Stimulated activated CD8-positive, alpha-beta memory T cell treated with anti-CD3 and anti-CD28 coated beads, Interleukin-7, amount 100 ng/mL, for 4 hours (primary cell): ENCODE measurements at places on chromosomes 1 and 21.
A peak's percentile ranks its signal among the peaks of the same experiment; 100 is the strongest.

- no peak for DNase-seq
Observed at GRCh38 chr1:40649592-40649930, 15.9 kb downstream of the RIMS3 start.

DNA sequence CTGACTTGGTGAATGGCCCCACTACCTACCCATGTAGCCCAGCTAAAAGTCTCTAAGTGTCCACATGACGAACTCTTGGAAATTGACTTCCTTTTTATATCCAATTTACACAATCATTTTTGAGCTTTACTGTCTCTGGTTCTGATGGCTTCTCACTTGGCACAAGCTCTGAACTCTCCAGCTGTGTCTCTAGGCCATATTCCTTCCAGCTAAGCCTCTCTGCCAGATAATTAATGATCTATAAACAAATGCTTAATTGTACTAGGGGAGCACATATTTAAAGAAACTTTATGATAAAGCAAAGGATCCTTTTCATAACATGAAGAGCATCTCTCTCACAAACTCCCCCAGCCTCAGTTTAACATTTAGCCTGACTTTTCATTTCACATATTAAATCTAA, 16.3 kb upstream of the BEND5 start:
- DNase-seq: no peak

- DNase-seq: no peak
Observed at GRCh38 chr1:83110156-83110555, 888.8 kb downstream of the TTLL7 start.

DNA sequence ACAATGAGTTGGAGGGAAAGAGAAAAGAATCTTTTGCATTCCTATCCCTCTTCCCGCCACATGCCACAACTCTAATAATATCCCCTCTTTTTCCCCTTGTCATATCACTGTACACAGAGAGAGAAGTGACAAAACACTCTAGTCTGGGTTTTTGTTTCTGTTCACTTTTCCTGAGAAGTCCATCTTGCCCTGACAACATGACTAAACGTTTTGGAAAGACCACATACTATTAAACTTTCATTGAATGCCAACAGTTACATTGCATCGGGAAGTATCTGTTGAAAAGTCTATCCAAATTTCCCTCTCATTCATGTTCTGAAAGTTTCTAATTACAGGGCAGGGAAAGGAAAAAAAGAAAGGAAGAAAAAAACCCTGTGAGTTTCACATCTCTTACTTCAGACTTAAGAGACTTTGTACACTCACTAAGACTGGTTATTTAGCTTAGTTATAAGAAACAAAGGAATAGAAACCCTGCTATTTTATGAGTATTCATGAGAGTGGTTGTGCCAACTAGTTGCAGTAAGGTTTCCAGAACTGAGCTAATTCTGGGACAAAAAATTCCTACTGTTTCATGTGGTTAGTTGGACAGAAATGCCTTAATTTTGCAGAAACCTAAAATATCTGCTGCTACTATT, 16.9 kb downstream of the PLA2G4A start:
- no peak for DNase-seq

- DNase-seq: no peak
Observed at GRCh38 chr1:67367370-67368045, 59.8 kb downstream of the IL12RB2 start.

- DNase-seq: no peak
Observed at GRCh38 chr1:25046194-25046532, 116.1 kb upstream of the RUNX3 start.

DNA sequence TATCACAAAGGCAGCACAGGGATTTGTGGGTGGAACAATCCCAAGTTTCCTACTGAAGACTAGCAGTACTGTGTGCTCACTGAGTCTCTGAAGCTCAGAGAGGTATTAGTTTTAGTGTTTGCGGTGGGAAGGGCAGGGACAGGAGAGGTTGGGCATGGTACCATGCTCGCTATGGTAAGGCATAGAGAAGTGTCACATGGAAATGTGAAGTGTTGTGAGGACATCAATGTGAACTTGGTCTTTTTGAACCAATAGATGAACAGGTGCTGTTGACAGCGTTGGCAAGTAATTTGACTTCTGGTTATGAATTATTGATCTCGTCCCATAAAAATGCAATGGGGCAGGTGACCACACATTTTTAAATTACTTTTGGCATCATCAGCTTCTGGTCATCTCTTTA, 55.8 kb upstream of the ADAMTS1 start:
- no peak for DNase-seq

DNA sequence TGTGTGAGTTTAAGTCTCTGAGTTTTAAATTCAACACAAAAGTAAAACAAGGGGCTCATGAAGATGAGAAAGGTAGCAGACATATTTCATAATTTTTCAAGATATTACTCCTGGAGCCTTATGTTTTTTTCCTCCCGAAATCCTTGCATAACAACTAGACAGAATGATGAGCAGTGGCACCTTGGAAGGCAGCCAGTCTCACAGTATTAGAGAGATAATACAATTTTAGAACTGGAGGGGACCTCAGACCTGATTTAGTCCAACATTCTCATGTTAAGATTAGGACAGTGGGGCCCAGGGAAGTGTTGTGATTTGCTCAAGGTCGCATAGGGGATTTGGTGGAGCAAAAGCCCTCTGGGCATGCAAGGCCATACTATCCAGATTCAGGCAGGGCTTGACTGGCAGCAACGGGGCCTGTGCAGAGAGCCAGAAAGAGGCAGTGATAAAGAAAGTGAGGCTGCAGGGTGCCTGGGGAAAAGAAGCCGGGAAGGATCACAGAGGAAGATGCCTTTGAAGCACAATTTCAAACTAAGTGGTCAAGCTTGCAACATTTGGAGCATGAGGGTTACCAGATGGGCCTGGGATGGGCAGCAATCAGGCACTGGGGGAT, 31.4 kb upstream of the BCL9 start:
- DNase-seq: no peak

DNA sequence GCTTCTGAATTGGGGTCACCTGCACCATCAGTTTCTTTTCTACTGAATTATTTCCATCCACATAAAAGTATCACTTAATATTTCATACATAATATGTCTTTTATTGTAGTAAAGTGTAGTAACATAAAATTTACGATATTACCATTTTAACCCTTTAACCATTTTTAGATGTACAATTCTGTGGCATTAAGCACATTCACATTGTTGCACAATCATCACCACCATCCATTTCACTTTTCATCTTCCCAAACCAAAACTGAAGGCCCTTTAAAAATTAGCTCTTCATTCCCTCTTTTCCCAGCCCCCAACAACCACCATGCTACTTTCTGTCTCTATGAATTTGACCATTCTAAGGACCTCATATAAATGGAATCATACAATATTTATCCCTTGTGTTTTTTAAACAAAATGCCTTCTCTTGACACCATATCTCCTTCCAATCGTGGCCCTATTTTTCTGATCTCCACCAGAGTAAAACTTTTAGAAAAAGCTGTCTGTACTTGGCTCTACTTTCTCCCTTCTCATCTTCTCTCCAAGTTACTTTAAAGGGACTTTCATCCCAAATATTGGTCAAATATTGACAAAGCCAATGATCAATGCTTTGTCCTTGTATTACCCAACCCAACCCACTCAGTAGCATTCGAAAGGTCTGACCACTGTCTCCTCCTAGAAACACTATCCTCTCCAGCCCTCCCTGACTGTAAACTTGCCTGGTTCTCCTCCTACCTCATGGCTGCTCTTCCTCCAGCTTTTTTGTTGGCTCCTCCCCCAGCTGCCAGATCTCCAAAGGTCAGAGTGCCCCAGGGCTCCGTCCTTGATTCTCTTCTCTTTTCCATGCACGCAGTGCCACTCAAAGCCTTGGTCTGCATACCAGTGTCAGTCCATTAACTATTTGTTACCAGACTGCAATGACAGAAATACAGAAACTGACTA, 44.7 kb downstream of the SLC30A10 start:
- no peak for DNase-seq

DNA sequence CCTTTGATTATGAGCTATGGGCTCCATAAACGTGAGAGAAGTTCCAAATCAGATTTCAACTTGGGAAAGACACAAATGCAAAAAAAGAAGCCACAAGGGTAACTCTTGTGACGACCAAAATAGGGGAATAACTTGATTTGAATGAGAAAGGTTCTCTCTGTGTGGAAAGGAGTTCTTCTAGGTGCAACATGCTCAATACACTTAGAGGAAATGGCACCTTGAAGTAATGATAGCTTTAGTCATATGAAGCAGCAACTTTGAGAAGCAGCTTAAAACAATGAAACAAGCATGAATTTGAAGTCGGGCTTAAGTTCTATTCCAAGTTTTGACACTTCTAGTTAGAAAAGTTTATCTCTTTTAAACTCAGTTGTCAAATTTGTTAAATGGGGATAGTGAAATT, 21.8 kb upstream of the RGS1 start:
- no peak for DNase-seq

DNA sequence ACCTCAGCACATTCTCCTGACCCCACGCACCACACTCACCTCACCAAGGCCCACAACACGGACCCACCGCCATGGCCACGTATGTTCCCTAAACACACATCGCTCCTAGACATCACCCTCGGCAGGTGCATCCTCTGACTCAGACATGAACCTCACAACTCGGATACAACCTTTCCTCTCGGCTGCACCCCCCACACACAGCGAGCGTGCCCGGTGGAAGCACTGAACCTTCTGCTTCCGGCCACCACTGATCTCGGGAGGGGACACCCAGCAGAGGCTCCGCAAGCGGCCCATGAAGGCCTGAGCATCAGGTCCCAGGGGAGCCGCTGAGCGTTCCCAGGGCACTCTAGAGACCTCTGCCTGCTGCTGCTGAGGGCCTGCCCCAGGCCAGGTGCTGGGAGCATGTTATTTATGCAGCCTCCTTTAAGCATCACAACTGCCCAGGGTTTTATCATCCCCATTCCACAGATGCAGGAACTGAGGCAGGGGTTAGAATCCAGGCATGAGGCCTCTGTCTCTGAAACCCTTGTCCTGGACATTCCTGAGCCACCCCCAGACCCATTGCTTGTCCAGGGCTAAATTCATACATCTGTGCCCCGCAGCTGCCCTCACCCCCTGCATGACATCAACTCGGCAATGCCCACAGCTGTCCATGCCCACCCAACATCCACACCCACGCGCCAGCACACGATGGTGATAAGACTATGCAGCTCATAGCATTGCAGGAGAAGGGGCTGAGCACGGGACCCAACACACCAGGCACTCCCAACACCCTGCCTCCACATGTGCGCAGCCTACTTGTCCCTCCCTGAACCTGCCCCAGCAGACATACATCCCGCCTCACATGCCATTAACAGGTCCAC, 27.0 kb downstream of the SDC3 start:
- no peak for DNase-seq

DNA sequence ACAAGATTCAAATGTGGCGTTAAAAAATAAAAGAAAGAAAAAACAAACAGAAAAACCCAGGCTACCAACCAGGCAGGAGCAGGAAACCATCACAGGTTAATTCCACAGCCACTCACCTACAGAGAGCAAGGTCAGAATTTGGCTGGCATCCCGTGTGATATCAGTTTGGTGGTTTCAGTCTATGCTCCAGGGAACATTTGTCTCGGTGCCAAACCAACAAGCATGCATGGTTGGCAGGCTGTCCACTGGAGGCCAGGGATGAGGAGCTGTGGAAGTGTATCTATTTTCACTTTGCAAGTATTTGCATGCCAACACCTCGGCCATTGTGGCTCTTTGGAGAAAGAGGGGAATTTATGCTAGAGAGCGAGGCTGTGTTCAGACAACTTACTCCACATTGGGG, 53.1 kb upstream of the PROX1 start:
- DNase-seq: no peak

GRCh38 chr1:29461115-29461739, 224.9 kb downstream of the PTPRU start:
- DNase-seq: no peak

DNA sequence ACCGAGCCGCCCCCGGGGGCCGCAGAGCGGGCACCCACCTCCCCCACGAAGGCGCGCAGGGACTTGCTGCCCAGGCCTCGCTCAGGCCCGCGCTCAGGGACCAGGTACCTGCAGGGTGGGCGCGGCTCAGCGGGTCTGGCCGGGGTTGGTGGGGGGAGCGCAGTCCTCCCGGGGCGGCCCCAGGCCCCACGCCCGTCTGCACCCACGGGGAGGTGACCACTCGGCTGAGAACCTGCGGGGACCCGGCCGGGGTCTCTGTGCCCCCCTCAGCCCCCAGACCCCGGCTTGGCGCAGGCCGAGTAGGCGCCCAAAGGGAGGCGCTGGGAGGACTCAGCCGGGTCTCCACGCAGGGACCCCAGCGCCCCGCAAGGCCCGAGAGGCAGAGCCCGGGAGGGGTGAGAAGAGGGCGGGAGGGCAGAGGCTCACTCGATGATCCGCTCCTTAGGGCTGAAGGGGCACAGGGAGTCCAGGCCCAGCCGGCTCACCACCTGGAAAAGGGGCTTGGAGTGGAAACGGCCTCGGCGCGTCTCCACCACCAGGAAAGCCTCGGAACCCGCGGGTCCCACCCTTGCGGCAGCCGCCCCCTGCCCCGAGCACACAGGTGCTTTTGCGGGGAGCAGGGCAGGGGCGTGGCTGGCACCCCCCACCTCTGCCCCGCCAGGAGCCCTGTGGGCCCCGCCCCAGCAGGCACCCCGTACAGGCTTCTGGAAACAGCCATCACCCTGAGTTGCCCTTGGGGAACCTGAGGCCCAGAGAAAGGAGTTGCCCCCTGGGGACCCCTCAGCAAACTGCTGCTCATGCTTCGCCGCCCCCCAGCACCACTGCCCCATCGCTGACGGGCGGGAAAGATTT, 9.3 kb downstream of the FTCD start:
- DNase-seq: no peak

DNA sequence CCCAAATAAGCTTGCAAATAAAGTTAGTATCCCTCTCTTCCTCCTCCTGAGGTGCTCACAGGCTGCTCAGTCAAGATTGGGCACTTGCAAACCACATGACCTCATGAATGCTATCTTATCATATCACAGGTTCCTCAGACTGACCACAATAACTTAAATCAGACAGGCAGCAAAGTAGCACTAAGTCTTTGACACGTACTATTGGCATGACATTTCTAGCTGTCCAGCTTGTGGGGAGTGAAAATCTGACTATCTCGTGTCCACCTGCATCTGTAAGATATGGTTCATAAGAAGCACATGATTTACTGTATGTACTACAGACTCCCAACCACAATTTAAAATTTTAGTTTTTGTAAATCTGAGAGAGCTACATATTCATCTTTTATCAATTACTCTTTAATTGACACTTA, 58.0 kb upstream of the GFI1 start:
- no peak for DNase-seq

GRCh38 chr1:1398677-1399186, 403 bp downstream of the CCNL2 start:
- no peak for DNase-seq

GRCh38 chr1:217105437-217105836, 382.2 kb upstream of the ESRRG start:
- DNase-seq: no peak

- DNase-seq: no peak
Observed at GRCh38 chr1:18020021-18020817, 87.4 kb upstream of the IGSF21 start.

DNA sequence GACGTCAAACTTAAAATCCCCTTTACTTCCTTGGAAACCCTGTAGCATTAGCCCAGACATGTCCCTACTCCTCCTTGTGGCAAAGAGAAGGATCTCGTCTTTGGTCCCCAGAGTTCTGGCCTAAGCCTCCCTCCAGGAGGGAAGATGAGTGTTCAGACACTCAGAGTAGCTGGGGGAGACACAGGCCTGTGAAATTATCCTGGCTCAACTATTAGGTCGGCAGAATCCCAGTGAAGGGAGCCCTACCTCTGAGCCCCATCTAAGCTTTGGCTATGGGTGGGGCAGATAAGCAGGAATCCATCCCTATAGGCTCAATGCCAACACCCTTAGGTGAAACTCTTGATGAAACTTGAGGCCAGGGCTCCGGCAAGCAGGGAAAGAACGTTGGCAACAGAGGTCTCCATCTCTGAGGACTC, 1.7 kb upstream of the SFN start:
- DNase-seq: no peak

- DNase-seq: peak; percentile 5
Observed at GRCh38 chr21:34544032-34544496, 32.1 kb upstream of the KCNE1 start.
